ENCODE measurements at places on chromosomes 5 and 9.

DNA sequence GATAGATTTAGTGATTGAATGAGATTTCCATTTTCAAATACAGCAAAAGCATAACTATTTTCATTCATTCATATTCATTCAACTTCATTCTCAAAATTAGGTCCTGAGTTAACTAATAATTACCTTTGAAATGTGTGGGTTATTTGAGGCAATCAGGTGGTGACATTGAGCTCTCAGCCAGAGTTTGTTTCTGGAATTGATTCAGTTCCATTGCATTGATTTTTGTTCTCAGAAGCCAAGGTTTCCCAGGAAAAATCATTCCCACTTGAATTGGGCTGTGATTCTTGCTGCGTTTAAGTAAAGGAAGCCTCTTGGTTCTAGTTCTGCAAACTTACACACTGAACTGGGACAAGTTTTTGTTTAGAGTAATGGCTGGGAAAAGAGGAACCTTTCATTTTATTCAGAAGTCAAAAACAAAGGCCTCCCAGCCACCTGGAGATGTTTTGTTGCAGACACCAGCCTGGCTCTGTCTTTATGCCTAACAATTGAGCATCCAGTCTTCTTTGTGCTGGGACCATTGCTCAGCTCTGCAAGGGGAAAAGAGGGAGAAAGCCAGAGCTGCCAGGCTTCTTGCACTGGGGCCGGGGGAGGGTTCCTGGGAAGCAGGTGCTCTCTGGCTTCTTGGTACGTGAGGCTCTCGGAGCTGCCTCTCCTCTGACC is 198.6 kb downstream of the TRIO start:
- DNase-seq: no peak

GRCh38 chr5:165559645-165560044 is 2054.2 kb downstream of the MAT2B start:
- no peak for DNase-seq

DNA sequence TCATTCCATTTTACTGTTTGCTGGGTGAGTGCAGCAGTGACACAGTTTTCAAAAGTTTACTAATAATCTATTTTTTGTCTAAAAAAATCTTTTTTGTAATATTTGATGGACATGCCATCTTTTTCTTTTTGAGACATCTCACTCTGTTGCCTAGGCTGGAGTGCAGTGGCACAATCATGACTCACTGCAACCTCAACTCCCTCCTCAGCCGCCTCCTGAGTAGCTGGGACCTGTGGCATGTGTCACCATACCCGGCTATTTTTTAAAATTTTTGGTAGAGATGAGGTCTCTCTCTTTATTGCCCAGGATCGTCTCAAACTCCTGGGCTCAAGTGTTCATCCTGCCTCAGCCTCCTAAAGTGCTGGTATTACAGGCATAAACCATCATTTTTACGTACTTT is 86.0 kb downstream of the KDM4C start:
- no peak for DNase-seq

GRCh38 chr5:72137826-72138409 is 30.6 kb downstream of the MAP1B start:
- DNase-seq: no peak

DNA sequence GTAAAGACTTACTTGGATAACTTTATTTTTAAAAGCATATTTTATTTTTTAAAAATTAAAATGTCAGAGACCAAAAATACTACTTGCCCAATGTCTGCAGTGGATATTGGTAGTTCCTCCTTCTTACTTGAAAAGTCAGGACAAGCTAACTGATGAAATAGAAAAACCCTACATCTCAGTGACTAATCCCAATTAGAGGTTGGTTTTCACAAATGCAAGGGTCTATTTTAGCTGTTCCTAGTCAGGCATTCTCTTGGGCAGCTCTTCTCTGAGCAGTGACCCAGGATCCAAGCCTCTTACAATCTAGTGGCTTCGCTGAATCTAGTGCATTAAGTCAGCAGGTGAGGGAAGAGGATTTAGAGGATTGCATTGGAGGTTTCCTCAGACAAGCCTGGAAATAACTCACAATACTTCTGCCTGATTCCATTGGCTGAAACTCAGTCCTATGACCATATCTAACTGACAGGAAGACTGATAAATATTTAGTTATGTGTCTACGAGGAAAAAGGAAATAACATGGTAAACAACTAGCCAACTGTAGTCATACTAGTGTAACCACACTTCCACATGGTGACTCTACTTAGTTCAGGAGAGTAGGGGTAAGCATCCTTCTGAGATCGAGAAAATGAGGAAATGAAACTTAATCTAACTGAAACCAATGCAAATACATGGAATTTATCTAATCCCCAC is 34.2 kb upstream of the MIER3 start:
- no peak for DNase-seq

DNA sequence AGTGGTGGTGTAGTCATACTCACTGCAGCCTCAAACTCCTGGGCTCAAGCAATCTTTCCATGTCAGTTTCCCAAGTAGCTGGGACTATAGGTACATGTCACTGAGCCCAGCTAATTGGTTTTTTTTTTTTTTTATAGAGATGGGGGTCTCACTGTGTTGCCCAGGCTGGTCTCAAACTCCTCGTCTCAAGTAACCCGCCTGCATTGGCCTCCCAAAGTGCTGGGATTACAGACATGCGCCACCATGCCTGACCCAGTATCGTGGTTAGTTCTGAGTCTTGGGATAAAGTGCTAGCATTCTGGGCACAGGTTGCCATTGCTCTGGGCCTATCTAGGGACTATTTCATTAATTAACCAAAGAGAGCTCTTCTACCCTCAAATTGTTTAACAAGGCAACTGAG is 108.3 kb downstream of the PLPP1 start:
- DNase-seq: no peak

DNA sequence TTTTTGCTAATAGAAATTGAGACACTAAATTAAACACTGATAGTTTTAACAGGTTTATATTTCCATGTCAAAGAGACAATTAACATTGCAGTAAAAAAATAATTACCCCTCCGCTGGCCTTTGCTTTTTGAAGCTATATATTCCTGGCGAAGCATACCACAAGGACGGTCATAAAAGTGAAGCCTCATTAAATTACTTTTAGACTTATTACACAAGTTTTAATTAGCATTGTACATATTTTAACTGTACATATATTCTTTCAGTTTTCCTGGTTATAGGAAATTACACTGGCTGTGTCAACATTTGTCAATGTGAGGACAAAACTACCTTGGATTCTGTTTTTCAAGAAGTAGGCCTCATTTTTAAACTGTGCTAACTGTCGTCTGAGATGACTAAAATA is 1.2 kb downstream of the CDKN2A start:
- DNase-seq: no peak

DNA sequence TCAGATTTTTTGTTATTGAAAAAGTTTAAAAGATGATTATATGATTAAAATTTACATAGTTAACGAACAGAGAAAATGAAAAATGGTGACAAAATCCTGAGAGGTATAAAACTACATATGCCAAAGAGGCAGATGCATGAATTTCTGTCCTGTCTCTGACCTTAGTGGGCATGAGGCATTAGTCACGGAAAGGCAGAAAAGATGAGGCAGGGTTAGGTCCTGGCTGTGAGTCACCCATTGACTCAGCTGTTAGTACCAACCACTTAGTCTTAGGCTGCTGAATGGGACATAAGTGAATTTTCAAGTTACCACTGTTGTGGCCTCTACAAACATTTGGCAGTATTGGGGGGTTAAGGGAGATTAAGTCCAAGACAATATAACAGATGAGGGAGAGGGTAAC is 33.1 kb downstream of the RASA1 start:
- peak; percentile 66 for DNase-seq

All from BJ (cell line).